Cerebellar nuclear complex (tissue), 1 donor: ENCODE measurements at places on chromosomes 7 and 10.

DNA sequence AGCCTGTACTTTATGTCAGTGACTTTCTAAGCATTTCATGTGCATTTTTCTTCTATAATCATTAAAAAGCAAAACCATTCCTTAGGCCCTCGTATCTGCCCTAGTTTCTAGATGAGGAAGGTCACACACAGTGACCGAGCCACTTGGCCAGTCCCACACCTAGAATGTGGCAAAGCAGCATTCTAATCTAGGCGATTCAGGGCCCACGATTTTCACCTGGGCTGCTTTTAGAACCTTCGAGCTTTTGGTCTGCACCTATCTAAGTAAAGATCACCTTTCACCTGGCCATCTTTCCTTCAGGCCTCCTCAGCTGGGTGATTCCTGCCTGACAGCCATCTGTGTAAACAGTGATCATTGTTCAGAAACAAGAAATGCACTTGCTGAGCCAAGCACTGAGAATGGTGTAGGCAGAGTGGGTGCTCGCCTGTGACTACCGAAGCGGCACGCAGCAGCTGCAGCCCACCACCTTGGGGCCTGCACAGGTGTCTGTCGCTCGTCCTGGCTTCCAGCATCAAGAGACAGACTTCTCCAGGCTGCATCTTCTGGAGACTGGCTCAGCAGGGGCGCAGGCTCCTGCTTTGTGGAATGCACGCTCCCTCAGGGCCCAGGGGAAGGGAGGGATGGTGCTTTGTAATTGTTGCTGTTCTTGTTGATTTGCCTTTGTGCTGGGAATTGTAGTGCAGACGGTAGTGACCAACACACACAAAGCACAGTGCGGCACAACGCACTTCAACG lies 149.0 kb upstream of the INSYN2A start:
- DNase-seq, result no peak

- no peak for DNase-seq
Measured at GRCh38 chr10:119747940-119748339, 22.1 kb downstream of the INPP5F start.

DNA sequence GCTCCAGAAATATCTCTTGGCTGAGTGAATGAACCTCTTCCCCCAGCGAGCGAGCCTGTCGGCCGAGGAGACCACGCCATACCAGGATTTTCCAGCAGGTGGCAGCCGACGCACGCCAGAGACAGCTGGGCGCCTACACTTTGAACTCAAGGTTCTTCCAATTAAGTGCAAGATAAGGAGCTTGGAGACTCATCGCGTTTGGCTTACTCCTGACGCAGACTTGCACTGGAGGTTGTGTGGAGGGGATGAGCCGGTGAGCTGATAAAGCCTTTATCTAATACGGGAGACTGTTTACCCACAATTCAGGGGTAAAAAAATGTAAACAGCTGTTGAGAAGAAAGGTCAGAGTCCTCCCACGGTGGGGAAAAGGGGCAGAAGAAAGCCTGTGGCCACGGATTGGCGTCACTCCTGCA lies 45.9 kb upstream of the EMX2 start:
- no peak for DNase-seq

DNA sequence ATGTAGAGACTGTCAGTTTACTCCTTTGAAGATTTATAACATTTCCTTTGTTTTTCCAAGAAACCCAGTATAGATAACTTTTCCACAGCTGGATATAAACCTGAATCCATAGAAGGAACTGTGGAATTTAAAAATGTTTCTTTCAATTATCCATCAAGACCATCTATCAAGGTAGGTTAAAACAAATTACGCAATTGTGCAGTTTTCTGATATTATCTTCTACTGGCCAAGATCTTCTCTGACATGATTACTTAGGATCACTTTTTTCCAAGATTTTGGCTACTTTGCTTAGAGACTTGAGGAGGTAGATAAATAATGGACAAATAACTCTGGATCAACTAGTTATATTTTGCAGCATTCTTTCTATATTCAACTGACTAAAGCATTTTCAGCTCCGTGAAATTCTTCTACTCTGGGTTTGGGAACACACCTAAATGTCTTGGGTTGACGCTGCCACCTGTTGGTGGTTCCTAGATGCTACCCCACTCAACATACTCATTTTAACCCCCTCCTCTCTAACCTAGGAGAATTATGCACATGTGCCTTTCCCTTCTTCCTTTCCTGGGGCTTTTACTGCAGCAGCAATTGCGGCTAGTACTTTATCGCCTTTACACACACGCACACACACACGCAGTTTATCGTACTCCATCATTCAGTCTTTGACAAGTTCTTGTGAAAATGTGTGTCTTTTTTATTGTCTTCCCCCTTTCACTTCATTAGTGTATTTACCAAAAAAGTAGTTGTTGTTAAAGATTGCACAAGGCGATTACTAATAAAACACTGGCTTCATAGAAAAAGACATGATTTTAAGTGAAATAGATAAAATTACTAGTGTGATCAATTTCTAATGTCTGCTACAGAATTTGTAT lies 32.7 kb downstream of the ABCB5 start:
- no peak for DNase-seq

DNA sequence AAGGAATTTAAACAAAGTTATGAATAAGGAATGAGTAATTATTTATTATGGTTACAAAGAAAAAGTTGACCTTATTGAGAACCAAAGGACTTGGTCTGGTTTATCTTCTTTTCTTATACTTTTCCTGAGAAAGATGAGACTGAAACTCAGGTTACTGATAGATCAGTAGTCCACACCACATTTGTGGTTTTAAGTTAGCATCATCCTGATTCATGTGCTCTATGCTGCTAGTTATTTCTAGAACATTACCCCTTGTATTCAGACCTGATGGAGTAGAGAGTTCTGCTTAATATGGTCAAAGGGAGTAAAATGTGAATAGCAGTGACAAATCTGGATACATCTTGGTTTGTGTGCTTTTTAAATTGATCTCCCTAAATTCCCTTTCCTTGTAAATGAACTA lies 63.8 kb downstream of the FOXP2 start:
- DNase-seq, result no peak

DNA sequence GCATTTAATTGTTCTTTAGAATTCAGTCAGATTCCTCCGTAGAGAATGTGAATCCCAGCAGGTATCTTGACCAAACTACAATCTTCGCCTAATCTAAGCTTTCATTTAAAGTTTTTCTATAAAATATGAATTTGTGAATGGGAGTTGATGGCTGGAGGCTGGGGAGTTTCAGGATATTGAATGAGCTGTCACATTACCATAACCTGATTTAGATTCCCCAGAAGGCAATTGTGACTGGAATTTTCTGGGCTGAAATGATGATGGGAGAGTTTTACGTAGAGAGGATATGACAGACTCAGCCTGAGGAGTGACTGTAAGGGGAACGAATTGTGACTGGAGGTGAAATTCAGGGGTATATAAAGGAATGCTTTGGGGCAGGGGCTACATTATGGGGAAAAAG lies 411.7 kb upstream of the FZD8 start:
- DNase-seq, result no peak

DNA sequence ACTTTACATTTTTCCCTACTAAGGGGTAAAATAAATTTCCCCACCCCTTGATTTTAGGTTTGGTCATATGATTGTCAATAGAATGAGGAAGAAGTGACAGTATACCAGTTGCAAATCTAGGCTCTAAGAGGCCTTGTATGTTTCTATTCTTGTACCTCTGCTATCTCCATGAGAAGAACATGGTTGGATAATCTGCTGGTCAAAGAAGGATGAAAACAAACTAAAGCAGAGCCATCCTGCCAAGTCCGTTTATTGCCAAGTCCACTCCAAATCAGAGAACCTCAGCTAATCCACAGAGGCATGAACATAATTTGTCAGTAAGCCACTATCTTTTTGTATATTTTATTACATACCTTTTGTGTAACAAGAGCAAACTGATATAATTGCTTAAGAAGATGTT lies 98.0 kb downstream of the CRPPA start:
- DNase-seq, result no peak

DNA sequence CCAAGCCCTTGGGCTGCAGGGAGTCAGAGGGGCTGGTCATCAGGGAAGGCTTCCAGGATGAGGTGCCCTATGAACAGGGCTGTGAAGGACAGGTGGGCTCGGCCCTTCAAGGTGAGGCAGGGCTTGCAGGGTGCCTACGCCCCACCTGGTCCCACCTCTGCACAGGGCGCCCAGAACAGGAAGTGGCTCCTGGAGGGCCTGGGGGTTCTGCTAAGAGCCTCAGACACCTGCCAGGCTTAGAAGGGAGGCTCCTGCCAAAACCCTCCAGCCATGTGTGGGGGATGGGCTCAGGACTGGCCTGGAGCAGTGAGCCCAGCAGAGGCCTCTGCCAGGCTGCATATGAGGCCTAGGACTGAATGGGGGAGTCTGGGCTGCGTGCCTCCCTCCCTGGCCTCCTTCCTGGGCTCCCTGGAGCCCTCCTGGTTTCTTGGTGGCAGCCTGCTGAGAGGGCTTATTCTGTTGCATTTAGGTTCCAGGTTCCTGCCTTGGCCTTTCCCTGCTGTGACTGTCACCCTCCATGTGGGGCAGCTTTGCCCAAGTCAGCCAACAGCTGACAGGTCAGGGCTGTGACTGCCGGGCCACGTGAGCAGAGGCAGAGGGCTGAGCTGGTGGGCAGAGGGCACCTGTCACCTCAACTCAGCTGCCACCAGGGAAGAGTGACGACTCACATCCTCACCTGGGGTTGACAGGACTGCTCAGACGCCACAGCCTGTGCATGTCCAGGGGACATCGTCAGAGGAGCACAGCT lies 45.2 kb upstream of the MSMB start:
- DNase-seq, result no peak

DNA sequence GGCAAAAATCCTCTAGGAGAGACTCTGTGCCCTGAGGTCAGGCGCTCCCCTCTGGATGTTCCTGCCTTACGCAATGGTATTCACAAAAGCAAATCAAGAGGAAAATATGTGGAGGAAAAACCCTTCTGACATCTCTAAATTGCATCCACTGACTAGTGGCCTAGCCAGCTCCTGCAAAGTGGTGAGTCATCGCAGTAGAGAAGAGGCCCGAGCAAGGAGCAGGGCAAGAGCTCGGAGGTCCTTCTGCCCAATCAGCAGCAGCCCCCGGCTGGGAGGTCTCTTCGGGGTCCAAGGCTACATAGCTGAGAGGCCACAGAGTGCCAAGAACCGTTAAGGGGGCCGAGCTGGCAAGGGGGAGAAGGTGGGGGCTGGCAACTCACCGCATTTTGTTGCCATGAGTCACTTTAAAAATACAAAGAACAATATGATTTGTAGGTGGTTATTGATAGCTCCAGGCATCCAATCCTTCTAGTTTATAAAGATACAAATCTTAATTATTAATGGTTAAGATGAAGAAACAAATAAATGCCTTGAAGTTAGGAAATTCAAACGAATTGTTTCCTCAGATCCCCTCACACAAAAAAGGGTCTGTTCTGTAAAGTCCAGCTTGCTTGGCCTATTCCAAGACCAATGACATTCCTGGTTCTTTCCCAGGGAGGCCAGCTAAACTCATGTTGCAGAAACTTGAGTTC lies 161.6 kb downstream of the PKD1L1 start:
- no peak for DNase-seq

DNA sequence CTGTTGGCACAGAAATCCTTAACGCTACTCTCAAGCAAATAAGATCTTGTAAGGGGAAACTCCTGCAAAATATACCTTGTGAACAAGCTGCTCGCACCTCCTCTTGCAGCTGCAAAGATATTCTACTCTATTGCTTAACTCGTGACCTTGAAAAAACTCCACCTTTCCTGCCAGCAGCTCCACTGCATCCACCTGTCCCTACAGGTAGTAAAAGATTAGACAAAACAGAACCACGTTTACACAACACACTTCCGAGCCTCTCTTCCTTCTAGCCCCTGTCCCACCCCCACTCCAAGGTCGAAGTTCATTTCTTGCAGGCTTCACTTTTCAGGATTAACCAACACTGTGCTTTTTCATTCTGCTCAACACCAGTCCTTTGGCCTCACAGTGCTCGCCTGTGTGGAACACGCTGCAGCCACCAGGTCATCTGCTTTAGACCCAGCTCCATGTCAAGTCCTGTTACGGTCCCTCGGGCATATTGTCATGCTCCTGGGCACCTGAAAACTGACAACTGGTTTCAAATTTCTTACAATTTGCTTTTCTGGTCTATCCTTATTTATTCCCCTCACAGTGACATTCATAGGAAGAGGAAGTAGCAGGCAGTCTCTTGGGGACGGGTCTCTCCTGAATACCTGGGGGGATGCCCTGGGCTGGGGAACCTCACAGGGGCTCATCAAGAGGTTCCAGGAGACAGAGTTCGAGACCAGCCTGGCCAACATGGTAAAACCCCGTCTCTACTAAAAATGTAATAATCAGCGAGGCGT lies 165.8 kb upstream of the KLF14 start:
- no peak for DNase-seq

DNA sequence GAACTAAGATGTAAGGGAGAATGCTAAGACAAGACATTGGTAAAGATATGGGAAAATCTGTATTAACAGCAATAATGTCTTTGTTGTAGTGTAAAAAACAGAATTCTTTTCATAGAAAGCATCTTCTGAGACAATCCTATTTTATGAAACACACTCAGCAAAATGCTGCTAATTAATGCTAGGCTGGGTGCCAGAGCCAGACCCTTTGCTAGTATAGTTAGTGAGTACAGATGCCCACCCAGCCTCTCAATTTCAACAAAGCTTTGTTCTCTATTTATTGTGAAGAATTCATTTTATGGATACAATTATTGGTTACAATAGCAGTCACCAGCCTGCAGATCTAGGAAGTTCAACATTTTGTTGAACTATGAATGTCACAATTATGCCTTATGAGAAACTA lies 131.0 kb downstream of the SEM1 start:
- no peak for DNase-seq

- DNase-seq, result no peak
Measured at GRCh38 chr7:66505531-66506451, 122.9 kb upstream of the KCTD7 start.

- no peak for DNase-seq
Measured at GRCh38 chr7:127532736-127533135, 52.7 kb downstream of the GCC1 start.

- no peak for DNase-seq
Measured at GRCh38 chr7:22660293-22660692, 66.7 kb upstream of the IL6 start.

DNA sequence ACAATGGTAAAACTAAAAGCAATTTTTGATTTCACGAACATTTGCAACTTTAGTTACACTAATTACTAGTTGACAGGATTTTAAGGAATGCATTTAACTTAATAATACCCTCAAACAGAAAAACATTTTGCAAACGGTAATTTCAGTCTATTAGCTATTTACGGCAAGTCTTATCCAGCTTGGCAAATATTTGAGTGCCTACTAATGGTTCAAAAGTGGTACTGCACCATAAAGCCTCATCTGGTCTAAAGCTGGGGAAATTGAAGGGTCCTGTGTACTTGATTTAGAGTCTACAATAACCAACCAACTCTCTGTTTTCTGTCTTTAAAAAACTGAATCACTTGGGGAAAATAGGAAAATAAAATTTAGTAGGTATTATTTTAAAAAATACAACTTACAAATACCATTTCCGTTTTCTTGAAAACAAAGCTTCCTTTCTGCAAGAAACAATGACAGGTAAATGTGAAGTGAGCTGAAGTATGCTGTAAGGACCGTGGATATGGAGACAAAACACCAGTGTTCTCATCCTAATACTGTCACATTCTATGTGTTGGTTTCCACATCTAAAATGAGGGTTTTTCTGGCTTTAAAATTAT lies 142.3 kb downstream of the VPS50 start:
- no peak for DNase-seq

- no peak for DNase-seq
Measured at GRCh38 chr7:32163896-32164295, 93.7 kb upstream of the PDE1C start.

- DNase-seq, result no peak
Measured at GRCh38 chr7:131336956-131337355, 9.3 kb downstream of the MKLN1 start.

- no peak for DNase-seq
Measured at GRCh38 chr10:121469797-121470606, 128.2 kb downstream of the FGFR2 start.
